ENCODE measurements at places on chromosomes 12 and 14.

- DNase-seq = no peak
These were observed 125.0 kb downstream of the PTPN11 start for GRCh38 chr12:112543751-112544150.

GRCh38 chr12:82685790-82686167 lies 927 bp upstream of the TMTC2 start:
- peak; percentile 94 for DNase-seq

DNA sequence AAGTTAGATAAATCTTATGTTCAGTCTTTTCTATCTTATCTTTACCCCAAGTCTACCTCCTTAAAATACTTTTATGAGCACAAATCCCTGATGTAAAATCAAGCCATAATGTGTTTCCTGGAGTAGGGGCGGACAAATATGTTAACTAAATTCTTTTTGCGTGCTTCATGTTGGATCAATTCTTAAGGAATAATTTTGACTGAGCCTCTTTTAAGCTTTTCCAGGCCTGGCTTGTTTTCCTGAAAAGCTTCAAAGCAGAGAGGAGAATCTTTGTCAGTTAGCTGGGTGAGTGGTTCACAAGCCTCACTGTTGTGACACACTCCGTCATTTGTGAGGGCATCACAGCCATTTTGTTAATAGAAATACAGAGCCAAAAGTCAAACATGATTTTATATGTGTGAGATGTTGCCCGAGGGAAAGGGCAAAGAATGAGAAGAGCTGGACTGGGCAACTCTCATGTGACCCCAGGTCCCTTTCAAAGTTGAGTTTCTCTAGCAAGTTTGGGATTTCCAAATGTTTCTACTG lies 468.9 kb downstream of the RGS6 start:
- DNase-seq = no peak

DNA sequence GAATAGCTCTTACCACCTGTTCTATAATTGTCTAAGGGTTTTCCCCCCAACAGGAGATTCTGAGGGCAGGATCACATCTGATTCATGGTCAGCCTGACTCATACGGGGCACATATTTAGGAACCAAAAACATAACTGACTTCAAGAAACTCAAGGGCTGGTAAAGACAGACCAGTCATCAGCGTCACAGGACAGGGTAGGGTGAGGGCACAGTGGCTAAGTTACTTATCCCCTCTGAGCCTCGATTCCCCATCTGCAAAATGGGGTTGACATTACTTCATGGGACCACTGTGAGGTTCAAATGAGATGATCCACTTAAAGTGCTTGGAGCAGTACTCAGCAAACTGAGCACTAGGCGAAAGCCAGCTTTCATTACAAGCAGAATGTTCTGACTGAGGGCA lies 606 bp downstream of the CINP start:
- no peak for DNase-seq

GRCh38 chr12:9707356-9707755 lies 25.5 kb downstream of the CLECL1 start:
- DNase-seq = no peak

DNA sequence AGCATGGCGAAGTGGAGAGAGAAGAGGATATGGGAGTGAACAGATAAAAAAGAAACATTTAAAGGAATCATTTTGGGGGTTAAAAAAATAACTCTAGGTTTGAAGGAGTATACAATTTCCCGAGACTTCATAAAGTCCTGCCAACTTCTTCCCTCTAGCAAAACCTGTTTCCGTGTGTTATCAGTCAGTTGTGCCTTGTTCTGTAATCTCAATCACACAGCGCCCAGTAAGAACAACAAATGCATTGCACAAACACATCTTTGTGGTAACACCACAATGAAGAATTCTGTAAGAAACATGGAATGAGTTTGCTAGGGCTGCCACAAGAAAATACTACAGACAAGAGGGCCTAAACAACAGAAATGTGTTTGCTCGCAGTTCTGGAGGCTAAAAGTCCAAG lies 144.7 kb upstream of the FUT8 start:
- no peak for DNase-seq

- no peak for DNase-seq
These were observed 43.0 kb upstream of the GLIPR1 start for GRCh38 chr12:75437564-75437963.

- DNase-seq = peak; percentile 98
These were observed 187.3 kb downstream of the CAND1 start for GRCh38 chr12:67456431-67456901.

DNA sequence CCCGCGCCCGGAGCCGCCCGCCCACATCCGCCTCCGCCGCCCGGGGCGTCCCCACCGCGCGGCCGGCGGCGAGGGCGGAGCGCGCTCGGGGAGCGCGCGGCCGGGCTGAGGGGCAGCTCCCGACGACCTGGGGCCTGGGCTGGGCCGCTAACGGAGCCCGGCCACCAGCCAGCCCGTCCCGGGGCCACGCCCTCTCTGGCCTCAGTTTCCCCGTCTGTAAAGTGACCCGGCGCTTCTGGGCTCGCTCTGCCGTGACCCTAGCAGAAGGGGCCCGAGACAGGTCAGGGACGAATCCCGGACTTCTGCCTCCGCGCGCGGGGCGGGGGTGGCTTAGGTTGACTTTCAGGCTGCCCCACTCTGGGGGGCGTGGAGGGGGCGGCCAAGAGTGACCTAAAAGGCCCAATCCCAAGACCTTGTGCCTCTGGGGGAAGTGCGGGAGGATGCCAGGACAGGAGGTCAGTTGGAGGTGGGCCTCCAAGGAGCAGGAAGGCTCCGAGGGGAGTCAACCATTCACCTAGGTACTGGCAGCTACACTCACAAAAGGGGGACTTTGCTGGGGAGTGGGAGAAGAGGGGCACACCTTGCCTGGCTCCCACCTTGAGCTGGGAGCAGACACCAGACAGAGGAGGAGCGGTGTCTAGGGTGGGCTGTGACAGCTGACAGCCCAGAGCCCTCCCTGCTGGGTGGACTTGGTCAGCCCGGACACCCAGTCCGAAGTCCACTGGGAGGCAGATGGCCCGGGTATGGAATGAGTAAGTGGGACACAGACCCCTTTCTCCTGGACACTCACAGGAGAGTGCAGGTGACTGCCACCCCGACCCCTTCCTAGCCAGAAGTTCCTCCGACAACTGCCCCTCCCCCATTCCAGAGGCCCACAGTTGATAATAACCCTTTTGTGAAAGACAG lies 486 bp upstream of the AKT1 start:
- DNase-seq = no peak

GRCh38 chr12:104219361-104219892 lies 3.8 kb downstream of the TXNRD1 start:
- DNase-seq = peak; percentile 84

DNA sequence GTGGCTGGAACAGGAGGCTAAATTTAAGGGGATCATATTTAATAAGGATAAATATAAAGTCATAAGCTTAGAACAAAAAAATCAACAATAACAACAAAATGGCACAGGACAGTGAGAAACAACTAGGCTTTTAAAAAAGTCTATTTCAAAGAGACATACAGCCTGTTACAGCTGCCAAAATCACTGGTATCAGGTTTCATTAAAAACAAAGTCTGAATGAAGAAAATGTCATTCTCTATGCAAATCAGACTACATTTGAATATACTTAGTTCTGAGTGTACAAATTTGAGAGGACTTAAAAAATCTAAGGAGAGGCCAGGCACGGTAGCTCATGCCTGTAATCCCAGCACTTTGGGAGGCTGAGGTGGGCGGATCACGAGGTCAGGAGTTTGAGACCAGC lies 44.0 kb downstream of the TFCP2 start:
- no peak for DNase-seq

DNA sequence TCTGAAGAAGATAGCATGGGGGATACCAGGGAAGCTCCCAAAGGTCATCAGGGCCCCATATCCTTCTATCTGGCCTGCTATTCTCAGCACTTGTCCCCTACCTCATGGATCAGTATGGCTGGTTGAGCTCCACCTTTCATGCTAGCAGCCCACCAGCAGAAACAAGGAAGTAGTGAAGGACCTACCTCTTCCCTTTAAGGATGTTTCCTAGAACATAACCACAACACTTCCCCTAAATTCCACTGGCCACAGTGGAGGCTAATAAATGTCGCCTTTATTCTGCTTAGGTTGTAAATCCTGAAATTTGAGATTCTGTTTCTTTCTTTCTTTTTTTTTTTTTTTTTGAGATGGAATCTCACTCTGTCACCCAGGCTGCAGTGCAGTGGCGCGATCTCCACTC lies 128.6 kb upstream of the PARP11 start:
- DNase-seq = no peak
